ENCODE measurements at places on chromosomes 13 and 19.

- DNase-seq: peak; percentile 86
These were observed 1.4 kb upstream of the ZNF414 start for GRCh38 chr19:8515317-8515716.

DNA sequence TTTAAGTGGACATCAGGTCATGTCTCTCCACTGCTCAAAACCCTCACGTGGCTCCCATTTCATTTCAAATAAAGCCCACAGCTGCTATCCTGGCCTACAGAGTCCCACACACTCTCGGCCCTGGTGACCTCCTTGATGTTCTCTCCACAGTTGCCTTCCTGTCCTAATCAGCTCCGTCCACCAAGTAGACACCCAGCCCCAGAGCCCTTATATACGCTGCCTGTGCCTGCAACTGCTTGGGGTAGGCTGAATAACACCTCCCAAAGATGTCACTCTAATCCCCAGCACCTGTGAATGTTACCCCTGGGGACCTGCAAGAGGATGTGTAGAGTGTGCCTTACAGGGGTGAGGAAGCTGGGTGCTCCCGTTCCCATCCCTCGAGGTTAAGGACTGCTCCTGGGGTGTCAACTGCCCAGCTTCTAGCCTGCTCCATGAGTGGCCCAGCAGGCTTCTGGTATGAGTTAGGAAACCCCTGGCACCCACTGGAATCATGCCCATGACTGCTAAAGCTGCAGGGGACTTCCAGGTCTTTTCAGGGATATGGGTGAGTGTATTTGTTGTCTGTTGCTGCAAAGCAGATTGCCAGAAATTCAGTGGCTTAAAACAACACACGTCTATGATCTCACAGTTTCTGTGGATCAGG lies 6.0 kb downstream of the FAM187B start:
- DNase-seq: no peak

GRCh38 chr13:29459813-29460355 lies 135.6 kb downstream of the SLC7A1 start:
- no peak for DNase-seq

- no peak for DNase-seq
These were observed 131.2 kb downstream of the CRYL1 start for GRCh38 chr13:20394506-20394905.

- peak; percentile 68 for DNase-seq
These were observed 22.3 kb downstream of the IER2 start for GRCh38 chr19:13172346-13173138.

GRCh38 chr13:114320065-114320464 lies 5.8 kb downstream of the CHAMP1 start:
- DNase-seq: no peak

DNA sequence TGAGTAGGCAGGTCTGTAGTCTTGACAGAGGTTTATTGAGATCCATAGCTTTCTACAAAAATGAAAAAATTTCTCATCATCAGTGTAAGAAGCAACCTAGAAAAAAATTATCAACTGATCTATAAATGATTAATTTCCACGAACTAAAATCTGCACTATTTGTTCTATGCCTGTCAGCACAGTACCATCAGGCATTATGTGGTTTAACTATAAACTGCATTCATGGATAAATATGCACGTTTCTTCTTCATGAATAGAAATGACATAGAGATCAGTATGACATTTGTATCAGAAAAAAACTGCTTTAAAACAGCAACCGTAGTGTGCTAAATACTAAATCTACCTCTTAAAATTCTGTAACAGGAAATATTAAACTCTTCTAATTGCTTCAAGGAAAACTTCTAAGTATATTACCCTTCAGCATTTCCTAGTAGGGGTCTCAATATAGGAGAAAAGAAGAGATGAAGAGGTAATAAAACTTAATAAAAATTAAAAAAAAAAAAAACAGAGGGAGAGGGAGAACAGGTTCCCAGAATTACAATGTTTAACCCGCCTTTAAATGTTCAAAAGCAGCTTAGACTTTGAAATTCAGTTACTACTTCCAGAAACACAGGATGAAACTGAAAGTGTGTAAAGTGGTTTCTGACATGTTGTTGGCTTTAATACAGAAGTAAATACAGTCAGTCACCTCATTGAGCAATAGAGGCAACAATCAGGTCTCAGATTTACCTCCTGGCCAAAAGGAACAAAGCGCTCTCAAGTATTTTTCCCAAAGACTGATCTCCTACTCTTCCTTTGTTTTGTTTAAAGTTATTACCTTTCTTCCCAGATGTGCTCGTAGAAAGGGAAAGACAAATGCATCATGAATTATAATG lies 144.4 kb downstream of the DIAPH3 start:
- no peak for DNase-seq

- no peak for DNase-seq
These were observed 245.3 kb downstream of the PCCA start for GRCh38 chr13:100334214-100334613.

DNA sequence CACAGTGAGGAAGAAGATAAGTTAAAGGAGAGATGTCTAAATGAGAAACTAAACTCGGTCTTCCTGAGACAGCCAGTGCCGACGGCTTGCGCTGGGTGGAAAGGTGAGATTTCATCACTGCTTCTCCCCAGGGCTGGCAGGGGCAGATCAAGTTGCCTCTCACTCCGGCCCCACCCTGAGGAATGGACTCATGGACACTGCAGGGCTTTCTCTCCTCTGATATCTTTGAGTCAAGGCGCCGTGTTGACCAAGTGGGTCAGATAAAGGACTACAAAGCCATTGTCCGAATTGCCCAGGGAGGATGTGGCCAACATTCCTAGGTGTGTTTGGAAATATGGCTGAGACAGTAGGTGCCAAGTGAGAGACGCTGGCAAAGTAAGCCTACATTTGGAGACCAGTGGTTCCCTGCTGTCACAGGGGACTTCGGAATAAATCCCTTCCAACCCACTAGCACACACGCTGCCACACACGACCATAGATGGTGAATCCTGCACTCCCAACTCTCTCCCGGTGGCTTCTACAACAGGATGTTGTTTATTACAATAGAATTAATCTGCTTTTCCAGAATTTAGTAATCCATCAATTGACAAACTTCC lies 156.5 kb upstream of the TSC22D1 start:
- no peak for DNase-seq

GRCh38 chr19:58091251-58091995 lies 6.6 kb downstream of the ZSCAN18 start:
- DNase-seq: no peak
